ENCODE measurements at places on chromosomes 2 and 18.
A peak's percentile ranks its signal among the peaks of the same experiment; 100 is the strongest.

DNA sequence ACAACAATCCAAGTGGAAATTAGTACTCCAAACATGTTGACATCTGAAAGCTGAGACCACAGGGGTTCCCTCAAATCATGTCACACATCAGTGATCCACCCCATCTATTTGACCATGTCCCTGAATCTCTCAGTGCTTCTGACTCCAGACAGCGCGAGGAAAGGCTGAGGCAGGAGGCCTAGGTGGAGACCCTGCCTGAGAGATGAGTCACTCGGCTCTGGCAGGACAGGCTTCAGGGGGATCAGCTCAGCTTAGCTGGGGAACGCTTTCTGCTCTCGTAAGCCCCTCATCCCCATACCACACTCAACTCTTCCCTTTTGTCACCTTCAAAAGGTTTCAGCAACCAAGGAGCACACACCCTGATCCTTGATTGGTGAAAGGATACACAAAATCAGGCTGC, 5.8 kb upstream of the FAM228A start:
- DNase-seq = no peak

DNA sequence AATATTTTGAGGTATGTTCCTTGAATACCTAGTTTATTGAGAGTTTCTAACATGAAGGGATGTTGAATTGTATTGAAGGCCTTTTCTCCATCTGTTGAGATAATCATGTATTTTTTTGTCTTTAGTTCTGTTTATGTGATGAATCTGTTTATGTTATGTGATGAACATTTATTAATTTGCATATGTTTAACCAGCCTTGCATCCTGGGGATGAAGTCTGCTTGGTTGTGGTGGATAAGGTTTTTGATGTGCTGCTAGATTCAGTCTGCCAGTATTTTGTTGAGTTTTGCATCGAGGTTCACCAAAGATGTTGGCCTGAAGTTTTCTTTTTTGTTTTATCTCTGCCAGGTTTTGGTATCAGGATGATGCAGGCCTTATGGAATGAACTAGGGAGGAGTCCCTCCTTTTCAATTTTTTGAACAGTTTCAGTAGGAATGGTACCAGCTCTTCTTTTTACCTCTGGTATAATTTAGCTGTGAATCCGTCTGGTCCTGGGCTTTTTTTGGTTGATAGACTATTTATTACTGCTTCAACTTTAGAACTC, 71.9 kb downstream of the EPC2 start:
- no peak for DNase-seq

DNA sequence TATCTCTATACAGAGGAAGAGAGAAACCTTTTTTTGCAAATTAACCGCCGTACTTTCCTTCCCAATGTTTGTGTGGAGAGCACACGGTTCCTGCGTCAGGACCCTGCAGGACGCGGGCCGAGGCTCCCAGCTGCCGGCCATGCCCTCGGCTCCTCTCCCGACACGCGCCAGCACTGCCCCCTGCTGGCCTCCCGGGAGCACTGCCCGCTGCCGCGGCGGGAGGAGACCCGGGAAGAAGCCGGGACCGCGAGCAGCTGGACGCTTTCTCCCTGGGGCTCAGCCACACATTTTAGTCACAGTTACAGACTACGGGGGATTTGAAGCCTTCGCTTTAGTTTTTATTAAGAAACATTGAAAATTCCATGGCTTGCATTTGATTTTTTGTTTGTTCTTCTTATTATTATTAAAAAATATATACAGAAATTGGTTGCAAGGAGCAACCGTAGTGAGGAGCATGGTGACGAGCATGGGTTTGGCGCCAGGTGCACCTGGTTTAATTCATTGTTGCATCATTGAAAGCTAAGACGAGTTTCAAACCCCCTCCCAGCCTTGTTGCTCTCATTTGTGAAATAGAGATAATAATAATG, 401.2 kb downstream of the GALR1 start:
- peak; percentile 78 for DNase-seq

GRCh38 chr2:55430211-55430975, 10.7 kb upstream of the CCDC88A start:
- DNase-seq = peak; percentile 19

GRCh38 chr2:111072220-111072871, 48.4 kb upstream of the BCL2L11 start:
- DNase-seq = no peak

DNA sequence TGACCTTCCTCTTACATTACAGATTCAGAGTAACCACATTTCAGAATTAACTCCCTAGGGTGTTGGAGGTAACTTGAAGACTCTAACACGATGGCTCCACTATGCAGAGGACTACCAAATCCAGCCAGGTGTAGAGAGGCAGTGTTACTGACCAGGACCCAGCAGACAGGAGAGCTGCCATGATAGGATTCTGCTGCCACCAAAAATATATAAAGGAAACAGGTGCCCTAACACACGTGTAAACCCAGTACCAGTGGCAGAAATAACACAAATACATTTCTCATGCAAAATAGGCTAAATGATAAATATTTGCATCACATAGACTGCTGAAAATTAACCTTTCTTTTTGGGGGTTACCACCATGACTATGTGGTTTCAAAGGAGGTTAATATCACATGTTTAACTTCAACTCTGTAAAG, 7.0 kb downstream of the ZBTB14 start:
- DNase-seq = no peak

DNA sequence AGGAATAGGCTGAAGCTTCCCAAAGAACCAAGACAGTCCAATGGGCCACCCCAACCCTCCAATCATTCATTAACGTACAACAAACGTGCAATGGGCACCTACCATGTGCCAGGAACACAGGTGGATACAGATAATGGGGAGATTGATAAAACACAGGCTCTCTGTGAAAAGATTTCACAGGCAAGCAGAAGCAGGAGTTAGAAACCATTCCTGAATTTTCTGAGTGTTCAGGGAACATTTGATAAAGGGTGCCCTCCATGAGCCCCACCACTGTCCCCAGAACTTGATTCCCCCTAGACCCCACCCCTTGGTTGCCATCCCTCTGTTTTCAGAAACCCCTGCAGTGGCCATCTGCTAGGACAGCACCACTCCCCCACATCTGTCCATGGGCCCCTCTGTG, 1.5 kb downstream of the CD207 start:
- DNase-seq = no peak

- DNase-seq = no peak
Observed at GRCh38 chr2:65688141-65688886, 255.9 kb upstream of the SPRED2 start.

DNA sequence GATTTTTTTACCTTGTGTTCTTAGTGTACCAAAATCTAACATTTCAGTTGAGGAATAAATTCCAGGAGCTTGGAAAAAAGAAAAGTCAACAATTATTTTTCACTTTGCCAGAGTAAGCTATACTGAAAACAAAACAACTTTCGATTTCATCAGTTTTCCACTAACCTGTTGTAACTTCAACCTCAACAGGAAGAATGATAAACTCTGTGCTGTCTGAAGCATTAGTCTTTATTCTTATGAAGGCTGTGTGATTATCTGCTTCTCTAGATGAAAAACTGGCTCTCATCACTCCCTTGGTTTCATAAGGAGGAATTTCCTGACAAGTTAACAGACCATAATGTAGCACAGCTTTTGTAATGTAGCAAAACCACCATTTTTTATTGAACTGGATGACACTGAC, 121.2 kb downstream of the ZAP70 start:
- no peak for DNase-seq

- no peak for DNase-seq
Observed at GRCh38 chr2:101752716-101753616, 55.5 kb downstream of the MAP4K4 start.

GRCh38 chr2:67259556-67260342, 137.4 kb upstream of the ETAA1 start:
- peak; percentile 58 for DNase-seq

DNA sequence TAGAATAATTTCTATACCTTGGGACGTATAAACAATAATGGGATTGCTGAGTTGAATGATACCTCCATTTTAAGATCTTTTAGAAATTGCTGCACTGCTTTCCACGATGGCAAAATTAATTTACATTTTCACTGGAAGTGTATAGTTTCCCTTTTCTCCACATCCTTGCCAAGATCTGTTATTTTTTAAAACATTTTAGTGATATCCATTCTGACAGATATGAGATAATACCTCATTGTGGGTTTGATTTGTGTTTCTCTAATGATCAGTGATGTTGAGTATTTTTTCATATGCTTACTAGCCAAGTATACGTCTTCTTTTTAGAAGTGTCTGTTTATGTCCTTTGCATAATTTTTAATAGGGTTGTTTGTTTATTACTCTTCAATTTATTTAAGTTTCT, 908.5 kb upstream of the CNTNAP5 start:
- no peak for DNase-seq

DNA sequence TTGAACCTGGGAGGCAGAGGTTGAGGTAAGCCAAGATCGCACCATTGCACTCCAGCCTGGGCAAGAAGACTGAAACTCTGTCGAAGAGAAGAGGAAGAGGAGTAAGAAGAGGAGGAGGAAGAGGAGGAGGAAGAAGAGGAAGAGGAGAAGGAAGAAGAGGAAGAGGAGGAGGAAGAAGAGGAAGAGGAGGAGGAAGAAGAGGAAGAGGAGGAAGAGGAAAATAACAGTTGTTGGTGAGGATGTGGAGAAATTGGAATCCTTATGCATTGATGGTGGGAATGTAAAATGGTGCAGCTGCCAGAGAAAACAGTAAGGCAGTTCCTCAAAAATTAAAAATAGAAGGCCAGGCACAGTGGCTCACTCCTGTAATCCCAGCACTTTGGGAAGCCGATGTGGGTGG, 8.5 kb upstream of the NCL start:
- no peak for DNase-seq

- no peak for DNase-seq
Observed at GRCh38 chr2:20391951-20392699, 41.5 kb upstream of the PUM2 start.

GRCh38 chr2:174158003-174158402, 90.3 kb downstream of the OLA1 start:
- peak; percentile 32 for DNase-seq

- DNase-seq = peak; percentile 30
Observed at GRCh38 chr2:148674063-148675020, 29.8 kb downstream of the EPC2 start.

DNA sequence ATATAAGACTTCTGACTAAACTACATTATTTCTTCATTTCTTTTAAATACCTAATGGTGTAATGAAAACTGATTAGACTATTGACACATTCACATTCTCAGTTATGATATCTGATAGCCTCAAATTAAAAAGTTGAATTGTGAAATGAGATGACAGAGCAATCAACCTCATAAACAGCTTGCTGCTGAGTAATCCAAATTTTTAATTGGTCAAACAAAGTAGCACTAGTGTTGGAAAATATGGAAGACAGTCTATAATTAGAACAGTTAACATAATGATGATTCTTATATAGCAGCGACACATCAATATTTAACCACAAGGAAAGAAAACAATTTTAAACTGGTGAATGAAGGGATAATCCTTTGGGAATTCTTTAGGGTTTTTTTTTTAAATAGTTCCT, 91.9 kb upstream of the LRP1B start:
- DNase-seq = peak; percentile 88

DNA sequence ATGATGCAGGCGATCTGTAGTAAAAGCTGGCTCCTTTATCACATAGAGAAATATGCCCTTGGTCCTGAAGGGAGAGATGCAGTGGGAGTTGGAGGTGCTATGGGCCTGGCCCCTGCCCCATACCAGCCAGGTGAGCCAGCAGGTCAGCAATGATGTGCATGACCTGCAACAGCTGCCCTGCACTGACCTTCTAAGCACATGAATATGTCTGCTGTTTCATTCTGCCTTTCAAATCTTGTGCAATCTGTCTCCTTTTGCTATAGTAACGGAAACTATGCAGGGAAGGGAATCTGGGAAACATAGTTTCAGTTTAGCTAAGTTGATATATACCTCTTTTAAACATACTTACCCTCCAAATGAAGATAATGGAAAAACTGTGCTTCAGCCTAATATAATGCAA, 235.2 kb downstream of the TDRD15 start:
- DNase-seq = no peak

DNA sequence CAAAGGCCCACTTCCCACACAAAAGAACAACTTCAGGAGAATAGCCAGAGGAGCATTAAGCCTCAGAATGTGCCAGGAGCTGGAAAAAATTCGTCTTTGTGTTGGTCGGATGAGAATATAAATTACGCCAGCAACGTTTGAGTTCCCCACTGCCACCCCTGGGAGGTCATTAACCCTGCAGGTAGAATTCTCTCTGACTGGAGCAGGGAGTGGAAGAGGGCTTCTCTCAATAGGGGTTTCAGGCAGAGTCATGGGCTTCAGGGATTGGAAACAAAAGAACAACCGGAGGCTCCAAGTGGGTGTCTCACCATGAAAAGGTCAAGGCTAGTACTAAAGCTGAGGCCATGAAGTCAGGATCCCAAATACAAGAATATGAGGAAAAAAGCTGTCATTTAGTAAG, 69.0 kb upstream of the DDX18 start:
- no peak for DNase-seq

- DNase-seq = no peak
Observed at GRCh38 chr2:217269701-217270484, 410.0 kb upstream of the TNP1 start.

GRCh38 chr2:71586471-71586870, 133.1 kb downstream of the DYSF start:
- DNase-seq = no peak

- no peak for DNase-seq
Observed at GRCh38 chr2:96524482-96525210, 11.9 kb upstream of the ARID5A start.

DNA sequence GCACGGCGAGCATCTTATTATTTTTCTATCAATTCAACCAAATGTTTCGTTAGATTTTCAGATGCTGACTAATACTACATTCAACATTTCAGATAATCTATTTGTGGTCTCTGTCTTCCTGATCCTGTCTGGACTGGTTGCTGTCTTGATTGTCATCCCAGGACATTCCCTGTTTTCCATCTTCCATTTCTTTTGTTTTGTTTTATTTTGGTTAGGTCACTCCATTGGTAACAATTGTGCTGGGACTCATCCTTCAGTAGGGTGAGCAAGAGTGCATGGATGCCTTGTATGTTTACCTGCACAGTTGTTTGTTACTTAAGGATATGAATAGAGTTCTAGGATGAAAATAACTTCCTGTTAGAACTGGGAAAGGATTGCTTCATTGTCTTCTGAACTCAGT, 55.9 kb upstream of the ACYP2 start:
- DNase-seq = no peak

DNA sequence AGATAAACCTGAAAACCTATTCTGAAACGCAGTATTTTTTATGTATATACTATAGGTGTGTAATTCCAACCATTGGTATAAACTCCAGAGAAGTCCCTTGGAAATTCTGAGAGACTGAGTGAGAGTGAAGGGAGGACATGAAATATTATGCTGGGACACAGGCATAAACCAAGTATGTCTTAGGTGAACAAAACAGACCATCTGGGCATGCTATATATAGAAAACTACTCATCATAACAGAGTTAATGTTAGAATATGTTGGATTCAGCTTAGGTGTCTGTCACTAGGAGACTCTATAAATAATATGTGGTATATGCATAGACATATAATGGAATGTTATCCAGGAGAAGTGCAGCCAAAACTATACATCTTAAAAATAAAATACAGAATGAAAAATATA, 282.6 kb downstream of the LRP1B start:
- no peak for DNase-seq

- no peak for DNase-seq
Observed at GRCh38 chr2:220174826-220175225, 547.4 kb downstream of the SLC4A3 start.

Data from NCI-H1105 treated with DMSO at 0.1 percent for 48 hours (cell line).